ENCODE measurements at places on chromosomes 2 and 18.

- DNase-seq = no peak
Measured at GRCh38 chr18:62682371-62682770, 33.0 kb upstream of the PHLPP1 start.

GRCh38 chr2:225806105-225806504, 406.6 kb downstream of the NYAP2 start:
- no peak for DNase-seq

DNA sequence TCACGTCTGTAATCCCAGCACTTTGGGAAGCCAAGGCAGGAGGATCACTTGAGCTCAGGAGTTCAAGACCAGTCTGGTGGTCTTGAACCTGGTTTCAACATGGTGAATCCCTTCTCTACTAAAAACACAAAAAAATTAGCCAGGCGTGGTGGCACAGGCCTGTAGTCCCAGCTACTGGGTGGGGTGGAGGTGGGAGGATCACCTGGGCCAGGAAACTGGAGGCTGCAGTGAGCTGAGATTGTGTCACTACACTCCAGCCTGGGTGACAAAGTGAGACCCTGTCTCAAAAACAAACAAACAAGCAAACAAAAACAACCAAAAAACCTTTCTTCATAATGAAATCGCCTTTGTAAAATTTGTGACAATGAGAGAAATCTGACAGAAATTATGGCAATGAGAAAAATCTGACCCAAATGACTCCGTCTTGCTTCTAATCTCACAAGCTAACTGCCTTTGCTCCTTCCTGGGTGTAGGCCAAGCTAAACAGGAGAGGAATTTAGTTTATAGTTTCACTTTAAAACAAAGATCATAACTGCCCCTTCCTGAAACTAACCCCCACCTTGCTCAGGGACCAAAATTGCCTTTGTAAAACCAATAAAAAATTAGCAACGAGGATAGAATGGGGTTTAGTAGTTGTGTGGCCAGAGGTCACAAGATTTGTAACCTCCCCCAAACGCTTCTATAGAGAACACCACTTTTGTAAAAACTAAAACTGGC, 60.7 kb upstream of the KIF5C start:
- no peak for DNase-seq

DNA sequence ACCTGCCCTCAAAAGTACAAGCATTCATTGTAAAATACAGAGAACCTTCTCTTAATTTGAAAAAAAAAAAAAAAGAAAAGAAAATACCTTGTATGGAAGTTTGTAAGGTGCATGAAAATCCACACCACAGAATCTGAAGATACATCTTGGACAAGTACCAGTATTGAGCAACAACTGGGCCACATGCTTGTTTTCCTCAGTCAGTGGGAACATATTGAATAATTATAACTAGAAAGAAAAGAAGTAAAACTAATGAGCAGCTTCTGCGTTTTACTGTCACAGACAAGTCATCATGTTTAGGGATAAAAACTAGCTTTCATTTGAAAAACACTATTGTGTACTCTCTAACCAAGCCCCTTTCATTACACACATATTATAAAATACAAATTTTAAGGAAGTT, 5.8 kb upstream of the PEX13 start:
- no peak for DNase-seq

DNA sequence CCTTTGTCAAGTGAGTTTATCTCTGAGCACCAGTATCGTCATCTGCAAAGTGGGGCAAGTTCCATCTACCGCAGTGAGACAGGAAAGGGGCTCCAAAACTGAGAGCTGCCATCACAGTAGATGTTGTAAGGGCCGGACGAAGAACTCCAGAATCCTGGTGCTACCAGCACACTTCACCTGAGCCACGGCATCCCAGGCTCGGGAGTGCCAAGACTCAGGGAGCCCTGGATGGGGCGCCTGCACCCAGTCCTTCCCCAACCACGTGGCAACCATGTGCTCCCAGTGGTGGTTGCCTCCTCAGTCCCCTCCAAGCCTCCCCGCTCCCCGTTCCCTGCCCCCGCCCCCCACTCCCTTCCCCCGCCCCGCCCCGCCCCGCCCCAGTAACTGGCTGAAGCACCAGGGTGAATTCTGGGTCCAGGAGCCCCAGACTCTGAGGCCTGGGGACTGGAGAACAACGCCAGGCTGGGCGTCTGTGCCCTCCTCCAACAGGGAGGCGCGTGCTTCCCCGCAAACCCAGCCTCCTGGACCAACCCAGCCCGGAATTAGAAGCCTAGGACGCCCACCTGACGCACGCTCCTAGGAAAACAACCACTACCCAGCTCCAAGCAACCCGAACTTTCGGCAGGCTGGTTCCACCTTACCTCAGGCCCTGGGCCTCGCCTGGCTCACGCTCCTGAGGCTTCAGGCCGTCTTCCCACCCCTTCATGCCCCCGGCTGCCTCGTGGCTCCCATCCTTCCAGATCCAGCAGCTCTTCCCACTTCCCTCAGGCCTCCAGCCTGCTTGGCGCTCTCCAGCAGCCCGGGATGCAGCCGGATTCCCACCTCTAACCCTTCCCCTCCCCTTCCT, 67.6 kb downstream of the LAMA3 start:
- no peak for DNase-seq

- DNase-seq = no peak
Measured at GRCh38 chr2:99573634-99574251, 83.9 kb upstream of the REV1 start.

DNA sequence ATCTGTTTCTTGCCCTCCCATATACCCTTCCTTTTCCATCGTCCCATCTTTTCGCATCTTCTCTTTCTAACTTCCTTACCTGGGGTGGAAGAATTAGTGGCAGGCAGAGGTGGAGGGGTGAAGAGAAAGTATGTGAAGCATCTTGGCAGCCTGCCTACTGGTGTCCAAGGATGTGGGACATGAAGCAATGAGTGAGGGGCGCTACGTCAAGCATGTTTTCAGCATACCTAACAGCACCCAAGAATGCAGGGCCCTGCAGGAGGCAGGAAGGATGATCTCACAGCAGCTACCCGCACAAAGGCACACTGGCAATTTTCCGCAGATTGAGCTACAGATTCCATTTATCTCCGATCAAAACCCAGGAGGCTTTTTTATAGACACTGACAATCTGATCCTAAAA, 42.2 kb downstream of the METTL4 start:
- DNase-seq = no peak

GRCh38 chr2:158795195-158795924, at the start of gene DAPL1:
TSS of gene DAPL1 (plus strand) at chr2:158795317. CDS start at chr2:158795373, 56 bp downstream.
- no peak for DNase-seq

DNA sequence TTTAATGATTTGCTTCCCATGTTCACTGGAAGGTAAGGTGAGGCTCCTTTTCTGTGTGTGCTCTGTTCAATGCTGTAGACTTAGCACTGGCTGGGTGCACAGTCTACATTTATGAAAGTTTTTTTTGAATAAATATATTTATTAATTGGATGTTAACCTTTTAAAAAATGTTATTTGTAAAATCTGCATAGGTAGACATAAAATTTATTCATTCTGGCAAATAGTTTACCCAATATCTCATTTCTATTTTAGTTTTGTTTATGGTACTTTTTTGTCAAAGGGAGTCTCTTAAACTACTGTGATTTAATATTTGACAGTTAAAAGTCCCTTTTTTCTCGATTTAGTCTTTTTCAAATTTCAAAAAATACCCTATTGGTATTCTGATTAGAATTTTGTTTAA, 19.9 kb downstream of the CDKL4 start:
- DNase-seq = no peak

Data from heart left ventricle (tissue), 16 donors.